ENCODE measurements at places on chromosomes 13 and 19.

DNA sequence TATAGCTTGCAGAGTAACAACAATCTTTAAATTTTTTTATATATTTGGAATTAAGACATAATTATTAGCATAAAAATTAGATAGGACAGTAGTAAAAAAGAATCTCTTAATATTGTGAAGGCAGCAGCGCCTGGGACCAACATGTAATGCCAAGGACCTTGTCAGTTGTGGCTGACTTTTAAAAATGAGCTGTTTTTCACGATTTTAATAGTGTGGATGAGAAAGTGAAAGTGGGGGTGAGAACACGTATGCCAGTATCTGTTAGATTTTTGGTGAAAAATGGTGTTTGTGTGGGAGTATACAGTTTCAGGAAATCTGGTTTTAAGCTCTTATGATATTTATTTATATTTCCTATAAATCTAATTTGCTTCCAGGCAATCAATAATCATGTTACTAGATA is 125.2 kb downstream of the LMO7 start:
- DNase-seq, result no peak

- no peak for DNase-seq
Observed at GRCh38 chr19:44726465-44726864, 22.0 kb upstream of the BCL3 start.

- DNase-seq, result no peak
Observed at GRCh38 chr19:4870025-4870700, 2.7 kb upstream of the PLIN3 start.

GRCh38 chr19:35204799-35205732 is 23.5 kb downstream of the FAM187B start:
- DNase-seq, result no peak

- no peak for DNase-seq
Observed at GRCh38 chr19:48918071-48918470, 15.4 kb upstream of the DHDH start.

DNA sequence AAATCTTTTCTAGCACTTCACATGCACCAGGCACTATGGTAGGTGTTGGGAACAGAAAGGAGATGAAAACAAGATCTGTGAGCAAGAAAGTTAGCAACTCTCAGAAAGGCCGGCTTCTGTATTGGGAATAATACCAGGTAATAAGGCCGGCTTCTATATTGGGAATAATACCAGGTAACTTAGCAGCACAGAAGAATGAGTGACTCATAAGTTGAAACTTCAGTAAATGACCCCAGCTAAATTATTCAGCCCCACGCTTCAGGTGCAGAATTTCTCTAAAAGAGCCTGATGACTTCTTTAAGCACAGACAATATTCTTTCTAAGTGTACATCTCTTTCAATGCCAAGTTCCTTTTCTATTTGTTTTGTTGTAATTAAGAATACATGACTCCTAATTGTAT is 151.3 kb downstream of the MYO16 start:
- DNase-seq, result no peak

- DNase-seq, result no peak
Observed at GRCh38 chr19:33906578-33907335, 110.1 kb downstream of the KCTD15 start.

GRCh38 chr13:75633285-75633684 is 2.8 kb upstream of the LMO7 start:
- no peak for DNase-seq

DNA sequence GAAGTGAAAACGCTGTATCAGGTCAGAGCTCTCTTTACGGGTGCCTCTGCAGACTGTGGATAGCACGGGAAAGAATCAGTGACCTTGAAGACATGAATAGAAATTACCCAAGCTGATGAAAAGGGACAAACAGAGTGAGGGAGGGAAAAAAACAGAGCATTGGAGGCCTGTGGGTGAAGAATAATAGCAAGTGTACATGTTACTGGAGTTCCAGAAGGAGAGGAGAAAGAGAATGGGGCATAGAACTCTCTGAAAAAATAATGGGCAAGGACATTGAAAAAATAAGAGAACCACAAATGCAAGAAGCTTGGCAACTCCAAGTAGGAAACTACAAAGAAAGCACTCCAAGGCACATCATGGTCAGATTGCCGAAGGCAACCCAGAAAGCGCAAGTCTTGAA is 86.3 kb downstream of the SPACA7 start:
- DNase-seq, result no peak

DNA sequence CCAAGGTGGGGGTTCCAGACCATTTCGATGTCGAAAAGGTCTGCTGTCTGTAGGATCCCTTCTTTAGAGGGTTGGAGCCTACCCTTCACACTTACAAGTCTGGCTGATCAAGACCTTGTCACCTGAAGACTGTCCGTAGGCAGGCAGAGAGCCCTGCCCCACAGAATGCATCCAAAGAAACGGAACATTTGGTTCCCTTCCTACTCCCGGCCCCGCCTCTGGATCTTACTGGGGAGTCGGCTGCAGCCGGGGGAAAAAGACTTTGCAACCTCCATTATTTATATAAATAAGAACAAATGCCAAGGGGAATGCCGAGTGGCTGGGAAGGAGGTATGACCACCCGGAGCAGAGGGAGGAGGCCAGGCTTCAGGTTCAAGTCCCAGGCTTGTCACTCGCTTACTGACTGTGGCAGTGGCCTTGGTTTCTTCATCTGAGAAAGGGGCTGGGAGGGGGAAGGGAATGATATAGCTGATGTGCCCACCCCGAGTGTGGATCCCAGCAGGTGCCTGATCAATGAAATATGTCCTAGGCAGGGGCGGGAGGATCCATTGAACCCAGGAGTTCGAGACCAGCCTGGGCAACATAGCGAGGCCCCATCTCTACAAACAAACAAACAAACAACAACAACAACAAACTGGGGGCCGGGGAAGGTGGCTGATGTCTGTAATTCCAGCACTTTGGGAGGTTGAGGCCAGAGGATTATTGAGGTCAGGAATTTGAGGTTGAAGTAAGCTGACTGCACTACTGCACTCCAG is 48.7 kb downstream of the RFX2 start:
- no peak for DNase-seq

DNA sequence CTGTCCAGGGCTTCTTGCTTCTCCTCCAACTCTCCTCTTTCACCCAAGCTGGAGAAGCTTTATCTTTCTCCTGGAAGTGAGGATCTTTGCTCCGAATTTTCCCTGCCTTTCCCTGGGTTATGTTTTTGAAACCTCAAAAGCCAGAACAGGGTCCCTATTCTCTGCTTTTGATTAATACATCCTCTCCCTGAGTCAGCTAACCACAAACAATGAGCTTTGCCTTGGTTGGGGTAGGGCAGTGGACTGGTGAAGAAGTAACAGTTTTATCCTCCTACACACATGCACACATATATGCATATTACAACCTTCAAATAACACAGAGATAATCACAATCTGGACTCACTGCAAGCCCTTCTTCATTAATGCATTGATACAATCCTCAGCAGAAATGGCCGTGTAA is 44.6 kb downstream of the DLEU7 start:
- no peak for DNase-seq

- DNase-seq, result no peak
Observed at GRCh38 chr13:22243469-22244163, 572.7 kb downstream of the FGF9 start.

GRCh38 chr13:62696490-62696889 is 1280.8 kb upstream of the PCDH20 start:
- no peak for DNase-seq

Measured in activated CD4-positive, alpha-beta T cell treated with anti-CD3 and anti-CD28 coated beads for 1 hour (primary cell).